ENCODE measurements at places on chromosomes 4 and X.

DNA sequence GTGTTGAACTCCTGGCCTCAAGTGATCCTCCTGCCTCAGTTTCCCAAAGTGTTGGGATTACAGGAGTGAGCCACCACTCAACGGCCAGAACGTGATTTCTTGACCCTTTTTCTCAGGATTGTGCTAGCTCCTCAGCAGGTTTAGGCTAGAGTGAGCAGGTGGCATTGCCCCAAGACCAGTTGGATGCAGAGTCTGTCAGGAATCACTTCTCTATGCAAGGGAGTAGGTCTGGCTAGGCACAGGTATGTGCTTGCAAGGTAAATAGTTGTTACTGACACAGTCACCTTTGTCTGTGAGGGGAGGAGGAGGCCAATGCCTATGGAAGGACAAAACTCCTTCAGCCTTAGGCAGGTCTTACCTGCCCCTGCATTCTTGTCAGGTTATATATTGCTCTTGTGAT is 24.2 kb downstream of the SLC25A5 start:
- DNase-seq, result no peak

- DNase-seq, result no peak
Measured at GRCh38 chr4:67988991-67989390, 25.7 kb upstream of the TMPRSS11A start.

- DNase-seq, result no peak
Measured at GRCh38 chrX:68660746-68661145, 13.3 kb downstream of the STARD8 start.

GRCh38 chr4:184053434-184053833 is 148.3 kb downstream of the STOX2 start:
- DNase-seq, result no peak

GRCh38 chr4:105594099-105595010 is 41.9 kb downstream of the ARHGEF38 start:
- DNase-seq, result no peak

DNA sequence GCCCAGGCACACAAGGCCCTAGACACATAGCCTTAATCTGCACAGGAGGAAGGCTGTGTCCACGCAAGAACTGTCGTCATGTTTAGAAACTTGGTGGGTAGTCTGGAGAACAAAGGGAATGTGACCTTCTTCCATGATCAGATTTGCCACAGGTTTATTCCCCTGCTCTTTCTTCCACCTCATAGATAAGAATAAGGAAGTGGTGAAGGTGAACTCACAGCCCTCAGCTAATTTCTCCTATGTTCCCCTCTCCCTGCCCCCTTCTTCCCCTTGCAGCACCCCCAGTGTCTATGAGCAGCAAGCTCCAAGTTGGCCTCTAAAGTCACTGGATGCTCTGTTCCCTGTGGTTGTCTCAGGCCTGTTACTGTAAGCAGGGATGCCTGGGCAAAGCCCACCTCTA is 39.8 kb upstream of the LAS1L start:
- DNase-seq, result no peak
